Common myeloid progenitor, CD34-positive (primary cell): ENCODE measurements at places on chromosomes 6 and 20.

GRCh38 chr20:46204594-46205186 is 86.6 kb downstream of the CD40 start:
- DNase-seq, result no peak

GRCh38 chr20:19017104-19017690 is 195.2 kb upstream of the SLC24A3 start:
- no peak for DNase-seq

DNA sequence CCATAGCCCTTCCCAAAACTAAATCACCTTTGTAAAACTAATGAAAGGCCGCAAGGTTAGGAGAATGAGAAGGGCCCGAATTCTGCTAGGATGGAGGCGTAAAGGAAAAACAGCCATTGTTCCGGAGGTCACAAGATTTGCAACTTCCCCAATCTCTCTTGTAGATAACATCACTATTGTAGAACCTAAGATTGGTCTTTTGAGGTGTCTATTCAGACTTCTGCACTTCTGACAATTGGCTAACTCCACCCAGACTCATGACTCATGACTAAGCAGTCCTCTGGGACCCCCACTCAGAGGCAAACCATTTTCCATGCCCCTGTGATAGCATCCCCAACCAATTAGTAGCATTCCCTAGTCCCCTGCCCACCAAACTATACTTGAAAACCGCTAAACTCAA is 210.5 kb upstream of the SHLD1 start:
- no peak for DNase-seq

GRCh38 chr20:42957018-42957703 is 232.5 kb downstream of the PTPRT start:
- DNase-seq, result no peak

- DNase-seq, result no peak
These were observed 4.2 kb downstream of the PHIP start for GRCh38 chr6:79073888-79074287.

- no peak for DNase-seq
These were observed 537.9 kb downstream of the TENT5A start for GRCh38 chr6:81214414-81215091.

- DNase-seq, result no peak
These were observed 20.9 kb downstream of the PTPRA start for GRCh38 chr20:2894221-2894620.

- peak; percentile 29 for DNase-seq
These were observed 19.5 kb upstream of the FAM8A1 start for GRCh38 chr6:17580518-17581048.

- no peak for DNase-seq
These were observed 2.1 kb upstream of the MUC22 start for GRCh38 chr6:31008165-31008564.

DNA sequence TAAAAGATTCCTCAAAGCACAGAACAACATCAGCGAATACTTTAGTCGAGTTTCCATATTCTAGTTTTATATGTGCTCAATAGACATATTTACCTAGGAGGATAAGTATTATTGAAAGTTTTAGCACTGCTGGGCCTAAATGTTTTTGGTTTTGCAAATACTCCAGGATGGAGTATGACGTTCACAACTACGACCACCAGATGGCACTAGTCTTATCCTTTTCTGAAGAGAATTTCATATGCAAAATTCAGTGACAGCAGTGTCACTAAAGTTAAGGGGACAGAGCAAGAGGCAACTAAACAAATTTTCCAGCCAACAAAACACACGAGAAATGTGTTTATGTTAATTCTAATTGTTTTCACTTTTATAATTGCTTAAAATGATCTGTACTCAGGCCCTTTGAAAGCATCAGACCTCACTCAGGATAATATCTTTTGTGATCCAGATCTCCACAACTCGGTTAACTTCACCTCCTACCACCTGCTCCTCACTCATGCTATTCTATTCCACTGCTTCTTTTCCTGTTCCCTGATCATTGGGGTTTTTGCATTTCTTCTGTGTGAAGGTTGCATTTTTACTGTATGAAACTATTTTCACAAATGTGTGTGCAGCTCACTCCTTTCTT is 220.8 kb downstream of the TRDN start:
- DNase-seq, result peak; percentile 82

DNA sequence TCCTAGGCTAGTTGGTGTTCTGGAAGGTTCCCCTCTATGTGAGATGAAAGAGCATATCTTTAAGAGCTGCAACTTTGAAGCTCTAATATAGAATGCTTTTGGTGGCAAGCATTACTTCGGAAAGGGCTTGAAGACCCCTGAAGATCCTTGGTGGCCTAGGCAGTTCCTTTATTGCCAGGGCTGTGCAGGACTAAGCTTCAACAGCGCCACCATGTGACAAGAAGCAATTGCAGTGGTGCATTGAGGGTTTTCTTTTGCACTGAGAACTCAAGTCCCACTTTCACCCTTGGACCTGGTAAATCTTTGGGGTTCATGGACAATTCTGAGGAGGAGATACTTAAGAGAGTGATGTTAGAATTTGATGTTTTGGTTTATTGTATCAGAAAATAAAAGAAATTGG is 237.4 kb upstream of the GMDS start:
- DNase-seq, result peak; percentile 10

DNA sequence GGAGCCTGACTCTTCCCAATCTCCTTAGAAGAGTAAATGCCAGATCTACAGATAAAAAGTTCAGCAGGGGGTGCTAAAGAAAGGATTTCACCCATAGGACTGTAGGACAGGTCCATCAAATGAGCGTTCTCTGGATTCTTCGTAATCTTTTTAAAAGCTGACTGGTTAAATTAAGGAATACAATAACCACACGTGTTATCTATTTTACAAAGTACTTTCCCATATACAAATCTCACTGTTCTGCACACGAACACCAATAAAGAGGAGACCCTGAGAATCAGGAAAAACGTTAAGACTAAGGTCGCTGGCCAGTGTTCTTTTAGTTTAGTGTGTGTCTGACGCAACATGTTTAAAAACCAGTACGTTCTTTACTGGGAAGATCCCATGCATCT is 542 bp downstream of the TUBE1 start:
- DNase-seq, result peak; percentile 40

DNA sequence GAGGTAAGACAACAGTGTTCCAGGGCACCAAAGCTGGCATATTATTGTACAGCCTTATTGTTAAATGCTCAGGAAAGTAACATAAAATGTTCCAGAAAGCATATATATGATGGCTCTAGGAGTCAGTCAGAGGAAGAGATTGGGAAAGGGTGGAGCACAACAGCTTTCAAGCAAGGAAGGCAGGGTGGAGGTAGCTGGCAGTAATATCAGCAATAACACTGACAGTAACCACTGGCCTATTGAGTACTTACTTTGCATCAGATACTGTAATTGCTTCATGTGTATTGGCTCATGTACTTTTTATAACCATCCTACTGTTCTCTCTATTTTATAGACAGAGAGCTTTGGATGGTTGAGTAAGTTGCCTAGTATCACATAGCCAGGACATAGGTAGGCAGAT is 830.2 kb downstream of the DHX35 start:
- DNase-seq, result no peak

DNA sequence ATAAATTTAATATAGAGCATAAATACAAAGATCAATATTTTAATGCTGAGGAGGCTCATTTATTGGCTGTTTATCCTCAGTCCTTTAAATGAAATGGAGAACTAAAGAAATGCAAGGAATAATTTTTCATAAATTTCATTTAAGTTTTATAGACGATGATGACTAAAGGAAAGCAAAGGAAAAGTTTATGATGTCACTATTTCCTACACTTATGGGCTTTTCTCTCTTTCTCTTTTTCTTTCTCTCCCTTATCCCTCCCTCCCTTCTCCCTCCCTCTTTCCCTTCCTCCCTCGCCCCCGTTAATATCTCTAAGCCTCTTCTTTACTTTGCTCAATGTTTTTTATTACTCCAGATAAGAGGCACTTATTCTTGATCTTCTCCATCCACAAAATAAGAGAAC is 889.7 kb upstream of the FLRT3 start:
- DNase-seq, result no peak

DNA sequence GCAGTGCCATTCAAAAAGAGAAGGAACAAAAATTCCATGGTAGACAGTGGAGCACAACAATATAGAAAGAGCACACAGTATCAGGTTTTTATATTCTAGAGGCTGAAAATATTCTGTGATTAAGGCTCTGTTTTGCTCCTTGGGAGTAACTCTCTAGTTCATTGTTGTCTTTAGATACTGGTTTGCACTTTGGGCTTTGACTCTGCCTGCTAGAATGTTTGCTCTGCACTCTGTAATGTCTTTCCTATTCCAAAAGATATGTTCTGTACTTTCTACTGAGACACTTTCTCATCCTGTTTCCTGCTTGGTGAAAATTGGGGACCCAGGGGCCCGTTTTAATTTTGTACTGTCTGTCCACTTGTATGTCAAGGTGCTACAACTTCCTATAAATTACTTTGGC is 564.7 kb downstream of the BMP2 start:
- DNase-seq, result no peak

- DNase-seq, result no peak
These were observed 722.0 kb upstream of the FLRT3 start for GRCh38 chr20:15059438-15059837.

- no peak for DNase-seq
These were observed 84.7 kb upstream of the SCP2D1 start for GRCh38 chr20:18728870-18729224.

DNA sequence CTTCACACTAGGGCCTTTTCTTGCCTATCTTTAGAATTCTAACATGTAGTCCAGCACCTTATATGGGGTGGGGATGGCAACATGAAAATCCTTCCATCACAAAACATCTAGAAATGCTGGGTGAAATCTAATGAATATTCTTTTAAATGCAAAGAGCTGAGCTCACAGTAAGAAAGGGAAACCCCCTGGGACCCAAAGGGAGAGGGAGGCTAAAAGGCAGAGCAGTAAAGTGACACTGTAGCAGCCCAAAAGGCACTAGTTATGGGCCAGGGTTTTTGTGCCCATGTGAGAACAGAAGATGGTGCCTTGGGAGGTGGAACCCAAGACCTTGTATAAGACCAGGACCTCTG is 66.7 kb downstream of the TRAM2 start:
- no peak for DNase-seq

GRCh38 chr6:131250122-131250521 is 114.9 kb downstream of the AKAP7 start:
- DNase-seq, result peak; percentile 73

DNA sequence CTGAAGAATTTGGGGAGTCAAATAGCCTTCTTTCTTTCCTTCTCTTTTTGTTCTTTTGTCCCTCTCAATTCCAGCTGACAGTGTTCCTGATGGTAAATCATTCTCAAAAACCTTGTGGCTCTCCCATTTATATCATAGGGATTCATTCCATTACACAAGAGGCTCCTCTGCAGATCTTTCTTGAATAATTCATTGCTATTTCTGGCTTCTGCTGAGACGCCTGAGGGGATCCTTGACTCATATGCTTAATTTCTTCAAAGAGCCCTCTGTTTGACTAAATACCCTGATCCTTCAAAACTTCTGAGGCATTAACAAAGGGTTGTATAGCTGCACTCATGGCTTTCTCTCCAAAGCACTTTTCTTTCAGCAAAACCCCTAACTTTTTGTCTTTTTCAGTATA is 289.3 kb downstream of the FARS2 start:
- no peak for DNase-seq

DNA sequence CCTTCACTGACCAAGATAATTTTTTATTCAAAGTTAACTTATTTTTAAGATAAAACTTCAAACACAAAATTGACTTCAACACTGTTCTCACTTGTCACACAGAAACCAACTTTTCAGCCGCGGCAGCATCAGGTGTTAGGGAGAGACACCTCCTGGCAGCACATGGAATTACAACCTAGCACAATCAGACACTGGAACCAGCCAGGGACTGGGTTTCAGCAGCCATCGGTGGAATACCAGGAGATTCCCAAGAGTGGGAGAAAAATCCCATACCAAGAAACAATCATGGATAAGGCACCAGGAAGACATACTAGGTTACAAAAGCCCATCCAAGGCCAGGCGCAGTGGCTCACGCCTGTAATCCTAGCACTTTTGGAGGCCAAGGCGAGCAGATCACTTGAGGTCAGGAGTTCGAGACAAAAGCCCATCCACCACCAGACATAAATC is 70.0 kb downstream of the SNX5 start:
- DNase-seq, result peak; percentile 55

- no peak for DNase-seq
These were observed 6.2 kb upstream of the SGK1 start for GRCh38 chr6:134324141-134324540.

- DNase-seq, result no peak
These were observed 44.5 kb downstream of the ARID1B start for GRCh38 chr6:156821707-156822106.

- no peak for DNase-seq
These were observed 60.9 kb downstream of the COL9A1 start for GRCh38 chr6:70241991-70242420.

- DNase-seq, result no peak
These were observed 152.5 kb downstream of the SLC22A3 start for GRCh38 chr6:160500639-160501038.

- no peak for DNase-seq
These were observed 4.8 kb downstream of the RAB23 start for GRCh38 chr6:57217270-57217669.

GRCh38 chr6:72322771-72323170 is 299.1 kb upstream of the KCNQ5 start:
- no peak for DNase-seq

- DNase-seq, result no peak
These were observed 254.2 kb downstream of the C6orf118 start for GRCh38 chr6:165055231-165055630.

DNA sequence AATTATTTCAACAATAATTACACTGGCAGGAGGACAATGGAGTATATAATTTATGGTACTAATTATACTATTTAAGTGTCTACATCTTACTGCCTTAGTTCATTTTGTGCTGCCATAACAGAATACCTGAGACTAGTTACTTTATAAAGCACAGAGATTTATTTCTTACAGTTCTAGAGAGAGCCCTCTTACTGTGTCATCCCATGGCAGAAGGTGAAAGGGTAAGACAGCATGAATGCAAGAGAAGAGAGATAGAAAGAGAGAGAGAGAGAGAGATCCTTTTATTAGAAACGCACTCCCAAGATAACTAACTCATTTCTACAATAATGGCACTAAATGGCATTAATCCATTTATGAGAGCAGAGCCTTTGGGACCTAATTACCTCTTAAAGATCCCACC is 314.7 kb downstream of the EPM2A start:
- no peak for DNase-seq

- no peak for DNase-seq
These were observed 25.5 kb downstream of the FARS2 start for GRCh38 chr6:5286780-5287179.
